ENCODE measurements at places on chromosomes 1 and 21.

DNA sequence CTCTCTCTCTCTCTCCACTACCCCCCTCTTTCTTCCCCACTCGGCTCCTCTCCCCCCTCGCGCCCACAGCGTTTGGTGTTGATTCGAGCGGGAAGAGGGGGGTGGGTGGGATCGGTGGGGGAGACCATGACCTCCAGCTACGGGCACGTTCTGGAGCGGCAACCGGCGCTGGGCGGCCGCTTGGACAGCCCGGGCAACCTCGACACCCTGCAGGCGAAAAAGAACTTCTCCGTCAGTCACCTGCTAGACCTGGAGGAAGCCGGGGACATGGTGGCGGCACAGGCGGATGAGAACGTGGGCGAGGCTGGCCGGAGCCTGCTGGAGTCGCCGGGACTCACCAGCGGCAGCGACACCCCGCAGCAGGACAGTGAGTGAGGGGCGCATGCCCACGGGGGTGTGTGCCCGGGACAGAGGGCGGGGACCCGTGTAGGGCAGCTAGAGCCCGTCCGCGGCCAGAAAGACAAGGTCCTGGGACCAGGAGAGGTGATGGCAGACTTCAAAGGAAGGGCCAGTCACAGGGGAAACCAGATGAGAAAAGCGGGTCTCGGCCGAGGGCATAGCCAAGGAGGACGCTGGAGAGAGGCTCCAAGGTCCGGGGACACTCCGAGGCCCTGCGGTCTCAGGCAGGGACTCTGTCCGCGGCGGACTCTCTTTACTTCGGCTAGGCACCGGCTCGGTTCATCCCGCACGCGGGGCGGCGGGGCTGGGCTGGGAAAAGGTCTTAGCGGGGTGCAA lies at the start of gene PRRX1:
TSS of gene PRRX1 (plus strand) at position 39 of the 735 bp plus-strand sequence. CDS start at position 127, 88 bp downstream.
- DNase-seq: no peak

- peak; percentile 91 for DNase-seq
Observed at GRCh38 chr1:89692601-89693521, 59.9 kb downstream of the LRRC8C start.

GRCh38 chr1:31981972-31982371 lies 31.7 kb upstream of the KHDRBS1 start:
- DNase-seq: peak; percentile 89

- DNase-seq: no peak
Observed at GRCh38 chr1:32749771-32750170, 47.2 kb upstream of the SYNC start.

GRCh38 chr1:192632641-192633532 lies 3.1 kb upstream of the RGS13 start:
- no peak for DNase-seq

GRCh38 chr1:78385744-78386462 lies 104.9 kb upstream of the PTGFR start:
- DNase-seq: no peak

GRCh38 chr1:178518894-178519293 lies 6.0 kb downstream of the TEX35 start:
- DNase-seq: no peak

GRCh38 chr1:209416716-209417115 lies 166.8 kb upstream of the CAMK1G start:
- DNase-seq: no peak

- no peak for DNase-seq
Observed at GRCh38 chr21:36470294-36470693, 9.6 kb downstream of the CLDN14 start.

GRCh38 chr1:62318756-62319544 lies at the start of gene KANK4:
Gene KANK4 (minus strand): TSS chr1:62319434. CDS start chr1:62281564, 37,870 bp downstream.
- DNase-seq: no peak

DNA sequence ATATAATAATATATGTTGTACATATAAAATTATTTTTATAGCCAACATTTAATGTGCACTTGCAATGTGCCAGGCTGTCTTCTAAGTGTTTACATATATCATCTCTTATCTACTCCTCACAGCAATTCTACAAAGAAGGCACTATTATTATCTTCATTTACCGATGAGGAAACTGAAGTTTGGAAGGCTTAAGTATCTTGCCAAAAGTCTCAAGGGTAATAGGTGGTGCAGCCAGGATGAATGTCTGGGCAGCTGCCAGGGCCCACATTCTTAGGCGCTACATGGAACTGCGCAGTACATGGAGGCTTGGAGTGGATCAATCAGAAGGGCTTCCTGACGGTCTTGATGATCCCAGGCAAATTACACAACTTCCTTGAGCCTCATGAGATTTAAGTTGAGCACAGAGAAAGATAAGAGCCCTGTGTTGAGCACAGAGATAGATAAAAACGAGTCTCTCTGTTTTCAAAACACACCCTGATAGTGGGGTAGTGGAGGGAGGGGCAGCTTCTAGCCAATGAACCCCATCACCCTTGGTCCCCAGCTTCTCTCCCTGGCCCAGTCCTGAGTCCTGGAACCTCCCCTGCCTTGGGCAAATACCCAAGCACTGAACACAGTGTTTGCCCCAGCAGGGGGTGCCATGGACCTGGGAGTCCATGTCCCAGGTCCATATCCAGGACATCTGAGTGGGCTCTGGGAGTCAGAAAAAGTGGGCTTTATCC lies 9.2 kb downstream of the POU3F1 start:
- DNase-seq: no peak

- no peak for DNase-seq
Observed at GRCh38 chr1:102572637-102573036, 535.7 kb downstream of the COL11A1 start.

DNA sequence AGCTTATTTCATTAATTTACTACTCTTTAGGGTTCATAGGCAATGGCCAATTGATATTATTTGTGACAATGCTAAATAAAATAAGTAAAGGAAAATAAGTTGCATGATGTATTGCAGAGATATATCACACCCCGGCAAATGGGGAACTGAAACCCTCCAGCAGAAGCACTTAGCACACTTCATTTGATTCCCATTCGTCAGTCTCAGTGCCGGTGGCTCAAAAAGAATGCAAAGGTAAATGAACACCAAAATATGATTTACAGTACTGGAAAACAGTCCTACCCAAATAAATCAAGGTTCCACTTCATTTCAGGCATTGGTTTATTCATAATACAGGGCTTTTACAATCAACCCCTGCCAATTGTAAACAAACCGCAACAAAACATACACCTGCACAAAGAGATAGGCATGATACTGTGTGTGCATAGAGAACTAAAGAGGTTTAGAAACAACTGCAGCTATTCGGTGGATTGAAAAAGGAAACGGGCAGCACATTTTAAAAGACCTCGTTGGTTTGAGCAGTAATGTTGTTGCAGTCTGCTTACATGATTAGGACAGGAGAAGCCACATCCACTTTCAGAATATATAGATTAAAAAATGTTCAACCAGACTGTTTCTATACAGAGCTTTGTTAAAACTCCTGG lies 1019.2 kb downstream of the TTLL7 start:
- DNase-seq: no peak

- peak; percentile 91 for DNase-seq
Observed at GRCh38 chr1:159067699-159068621, 8.6 kb downstream of the AIM2 start.

DNA sequence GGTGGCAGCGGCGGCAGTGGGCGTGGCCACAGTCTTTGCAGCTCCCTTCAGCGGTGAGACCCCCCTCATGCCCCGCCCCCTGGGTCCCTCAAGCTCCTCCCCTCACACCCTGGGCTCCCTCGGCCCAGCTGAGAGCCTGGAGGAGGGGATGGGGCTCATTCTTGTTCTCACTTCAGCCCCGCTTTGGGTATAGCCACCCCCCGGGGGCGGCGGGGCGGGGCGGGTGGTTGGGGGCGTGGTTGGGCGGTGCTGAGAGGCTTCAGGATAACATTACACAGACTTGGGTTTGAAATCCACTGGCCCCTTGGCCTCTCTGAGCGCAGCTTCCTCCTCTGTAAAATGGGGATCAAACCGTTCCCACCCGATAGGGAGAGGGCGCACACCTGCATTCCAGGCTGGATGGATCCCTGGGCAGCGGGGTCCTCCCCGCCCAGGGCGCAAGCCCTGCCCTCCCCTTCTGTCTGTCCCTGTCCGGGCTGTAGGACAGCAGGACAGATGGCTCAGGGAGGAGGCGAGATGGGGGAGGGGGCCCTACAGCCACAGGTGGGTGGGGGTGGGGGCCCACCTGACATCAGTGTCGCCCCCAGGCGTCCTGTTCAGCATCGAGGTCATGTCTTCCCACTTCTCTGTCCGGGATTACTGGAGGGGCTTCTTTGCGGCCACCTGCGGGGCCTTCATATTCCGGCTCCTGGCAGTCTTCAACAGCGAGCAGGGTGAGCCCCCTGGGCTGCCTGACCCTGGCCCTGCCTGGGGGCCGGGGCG lies 5.1 kb downstream of the CLCNKA start:
- DNase-seq: peak; percentile 6

- no peak for DNase-seq
Observed at GRCh38 chr1:230144758-230145504, 77.9 kb downstream of the GALNT2 start.

GRCh38 chr1:155037043-155037442 lies 3.4 kb downstream of the DCST1 start:
- DNase-seq: no peak

GRCh38 chr1:47940326-47940725 lies 56.9 kb downstream of the TRABD2B start:
- DNase-seq: no peak

DNA sequence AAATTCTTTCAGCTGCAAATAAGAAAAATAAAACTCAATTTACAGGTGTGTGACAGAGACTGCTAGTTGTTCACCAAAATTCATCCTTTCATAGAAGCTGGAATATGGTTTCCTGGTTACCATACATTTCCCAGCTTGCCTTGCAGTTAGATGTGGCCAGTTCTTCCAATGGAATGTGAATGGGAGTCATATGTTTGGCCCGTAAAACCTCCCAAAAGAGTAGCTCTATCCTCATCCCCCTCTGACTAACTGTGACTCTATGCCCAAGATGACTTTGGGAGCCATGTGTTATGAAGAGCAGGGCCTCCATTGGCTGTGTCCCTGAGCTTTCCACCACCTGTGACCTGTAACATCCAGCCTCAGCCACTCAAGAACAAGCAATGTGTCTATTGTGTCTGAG lies 90.6 kb upstream of the NGF start:
- no peak for DNase-seq

- DNase-seq: peak; percentile 92
Observed at GRCh38 chr1:209659909-209660308, 7.7 kb upstream of the LAMB3 start.

GRCh38 chr21:37627074-37627473 lies 260.5 kb downstream of the DYRK1A start:
- no peak for DNase-seq

- no peak for DNase-seq
Observed at GRCh38 chr1:47797575-47797974, 199.6 kb downstream of the TRABD2B start.

Data from Kasumi-1 (cell line).